GM18507 (cell line): ENCODE measurements at places on chromosomes 1 and 21.

GRCh38 chr1:56819387-56819899 is at the start of gene FYB2:
TSS of gene FYB2 (minus strand) at chr1:56819404. CDS start at chr1:56819290, 114 bp downstream.
- no peak for DNase-seq

- no peak for DNase-seq
These were observed 2.0 kb upstream of the ASCL5 start for GRCh38 chr1:201128962-201129361.

- no peak for DNase-seq
These were observed 17.3 kb upstream of the NMNAT2 start for GRCh38 chr1:183435497-183435896.

DNA sequence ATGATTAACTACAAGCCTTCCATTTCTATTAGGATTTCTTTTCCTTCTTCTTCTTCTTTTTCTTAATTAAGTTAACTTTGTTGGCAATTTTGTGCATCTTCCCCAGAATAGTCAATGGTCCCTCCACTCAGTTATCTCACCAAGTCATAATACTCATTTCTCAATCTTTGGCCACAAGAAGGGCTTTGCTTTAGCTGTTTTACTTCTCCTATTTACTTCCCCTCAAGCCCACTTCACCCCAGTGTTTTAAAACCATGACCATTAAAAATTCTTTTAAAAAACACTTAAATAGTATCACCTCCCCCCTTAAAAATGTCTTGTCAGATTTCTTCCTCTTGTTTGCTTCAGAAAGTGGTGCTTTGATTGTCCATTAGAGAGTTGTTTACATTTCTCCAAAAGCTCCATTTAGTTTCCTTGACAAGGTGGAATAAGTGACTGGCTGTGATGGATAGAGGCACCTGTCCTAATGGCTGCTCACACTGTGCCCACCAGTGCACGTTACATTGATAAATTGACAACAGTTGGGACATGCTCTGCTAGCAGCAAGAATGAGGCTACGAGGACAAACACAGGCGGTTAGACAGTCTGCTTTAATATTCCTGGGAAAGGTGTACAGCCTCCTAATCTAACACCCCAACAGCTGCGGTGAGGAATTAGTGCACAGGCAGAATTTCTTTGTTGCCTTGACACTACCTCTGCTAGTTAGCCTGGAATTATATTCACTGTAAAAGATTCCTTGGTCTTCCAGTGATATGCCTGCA is 354.7 kb downstream of the LMO4 start:
- no peak for DNase-seq

GRCh38 chr1:33296824-33297223 is 24.1 kb downstream of the A3GALT2 start:
- DNase-seq = no peak

DNA sequence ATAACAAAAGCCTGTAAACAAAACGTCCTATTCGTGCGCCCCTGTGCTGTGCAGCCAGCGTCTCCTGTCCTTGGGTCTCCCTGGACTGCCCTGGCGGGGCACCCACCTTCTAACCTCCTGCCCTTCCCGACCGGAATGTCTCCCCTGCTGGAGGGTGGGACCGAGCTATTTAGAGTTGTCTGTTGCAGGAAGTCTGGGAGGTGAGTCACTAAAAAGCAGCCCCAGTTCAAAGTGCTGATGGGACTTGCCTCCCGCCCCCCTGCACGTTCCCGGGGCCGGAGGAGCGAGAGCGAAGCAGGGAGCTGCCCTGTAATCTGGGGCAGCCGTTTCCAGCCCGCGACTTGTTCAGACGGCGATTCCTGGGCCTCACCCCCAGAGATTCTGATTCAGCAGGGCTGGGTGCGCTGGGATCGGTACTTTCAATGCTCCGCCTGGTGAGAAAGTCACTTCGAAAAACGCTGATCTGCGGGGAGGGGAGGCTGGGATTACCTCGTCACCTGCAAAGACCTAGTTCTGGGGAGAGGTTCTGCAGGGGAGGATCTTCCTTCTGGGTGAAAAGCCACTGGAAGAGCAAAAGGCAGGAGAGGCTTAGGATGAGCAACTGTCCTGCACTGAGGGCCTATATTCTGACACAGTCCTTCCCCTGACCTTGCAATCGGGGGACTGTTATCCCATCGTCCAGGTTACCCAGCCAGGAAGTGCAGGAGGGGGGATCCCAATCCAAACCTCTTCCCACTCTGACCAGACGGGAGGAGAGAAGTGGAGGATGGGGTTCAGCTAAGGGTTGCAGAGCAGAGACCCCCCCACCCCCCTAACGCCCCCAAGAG is 1.2 kb upstream of the DHRS3 start:
- no peak for DNase-seq

GRCh38 chr1:94648225-94649007 is 106.9 kb upstream of the F3 start:
- no peak for DNase-seq

GRCh38 chr1:54703471-54703870 is 12.2 kb upstream of the TTC4 start:
- no peak for DNase-seq

DNA sequence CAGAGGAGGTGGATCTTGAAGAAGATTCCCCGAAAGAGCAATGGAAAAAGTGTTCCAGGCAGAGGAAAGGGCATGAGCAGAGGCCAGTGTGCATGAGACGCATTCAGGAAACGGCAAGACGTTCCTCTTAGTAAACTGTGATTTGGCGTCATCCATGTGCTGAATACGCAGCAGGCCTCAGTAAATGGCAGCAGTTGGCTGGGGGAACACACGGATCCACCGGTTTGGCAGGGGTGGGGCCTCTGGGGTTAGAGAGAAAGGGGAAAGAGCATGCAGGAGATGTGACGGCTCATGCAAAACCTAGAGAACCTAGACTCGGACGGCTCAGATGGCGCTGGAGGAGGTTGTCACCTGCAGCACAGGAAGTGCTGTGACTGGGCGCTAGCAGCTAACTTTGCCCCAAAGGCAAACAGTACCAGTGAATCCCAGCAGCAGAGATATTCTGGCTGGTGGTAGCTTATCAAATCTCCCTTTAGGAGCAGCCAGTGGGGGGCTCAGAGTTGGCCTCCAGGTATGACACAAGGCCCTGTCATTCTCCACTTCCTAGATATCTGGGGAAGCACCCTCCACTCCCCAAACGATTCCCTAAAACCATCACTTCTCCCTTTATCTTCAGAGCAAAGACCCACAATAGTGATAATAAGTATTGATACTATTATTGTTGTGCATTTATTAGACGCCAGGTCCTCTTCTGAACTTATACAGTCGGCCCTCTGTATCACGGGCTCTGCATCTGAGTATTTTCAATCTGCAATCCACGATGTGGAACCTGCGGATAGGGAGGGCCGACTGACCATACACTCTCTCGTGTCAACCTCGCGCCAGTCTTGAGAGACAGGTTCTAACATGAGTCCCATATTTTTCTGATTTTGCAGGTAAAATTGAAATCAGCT is 7.6 kb downstream of the LAPTM5 start:
- no peak for DNase-seq

- no peak for DNase-seq
These were observed 337.1 kb downstream of the SIPA1L2 start for GRCh38 chr1:232292818-232293217.

DNA sequence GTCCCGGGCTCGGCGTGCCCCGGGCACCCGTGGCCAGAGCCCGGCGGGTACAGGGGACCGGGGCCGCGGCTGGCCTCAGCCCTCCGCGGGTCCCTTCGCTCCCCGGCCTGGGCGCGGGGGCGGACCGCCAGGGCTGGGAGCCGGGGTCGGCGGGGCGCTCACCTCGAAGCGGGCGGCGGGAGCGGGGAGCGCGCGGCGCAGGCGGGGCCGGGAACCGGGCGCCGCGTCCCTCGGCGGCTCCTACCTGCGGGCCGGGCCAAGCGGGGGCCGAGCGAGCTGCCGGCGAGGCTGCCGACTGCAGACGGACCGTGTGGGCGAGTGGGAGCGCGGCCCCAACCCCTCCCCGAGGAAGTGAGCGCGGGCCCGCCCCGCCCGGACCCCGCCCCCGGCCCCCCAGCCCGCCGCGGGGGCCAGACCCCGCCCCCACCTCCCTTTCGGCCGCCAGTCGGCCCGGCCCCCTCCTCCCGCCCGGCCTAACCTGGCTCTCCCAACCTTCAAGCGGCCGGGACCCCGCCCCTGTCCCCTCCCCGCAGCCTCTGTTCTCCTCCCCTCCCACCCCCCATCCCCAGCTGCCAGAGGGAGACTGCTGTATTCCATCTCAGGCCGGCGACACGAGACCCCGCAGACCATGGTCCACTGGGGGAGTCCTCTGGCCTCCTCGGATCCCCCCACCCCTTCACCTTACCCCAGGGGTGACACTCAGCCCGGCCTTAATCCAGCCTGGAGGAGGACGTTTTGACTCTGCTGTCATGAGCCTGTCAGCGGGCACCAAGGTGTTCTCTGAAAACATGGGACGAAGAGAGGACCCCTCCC is at the start of gene FHL3:
Gene FHL3 (minus strand): TSS at position 320 of the 813 bp plus-strand sequence. CDS start 6,102 bp downstream, outside the sequence.
- DNase-seq = no peak

DNA sequence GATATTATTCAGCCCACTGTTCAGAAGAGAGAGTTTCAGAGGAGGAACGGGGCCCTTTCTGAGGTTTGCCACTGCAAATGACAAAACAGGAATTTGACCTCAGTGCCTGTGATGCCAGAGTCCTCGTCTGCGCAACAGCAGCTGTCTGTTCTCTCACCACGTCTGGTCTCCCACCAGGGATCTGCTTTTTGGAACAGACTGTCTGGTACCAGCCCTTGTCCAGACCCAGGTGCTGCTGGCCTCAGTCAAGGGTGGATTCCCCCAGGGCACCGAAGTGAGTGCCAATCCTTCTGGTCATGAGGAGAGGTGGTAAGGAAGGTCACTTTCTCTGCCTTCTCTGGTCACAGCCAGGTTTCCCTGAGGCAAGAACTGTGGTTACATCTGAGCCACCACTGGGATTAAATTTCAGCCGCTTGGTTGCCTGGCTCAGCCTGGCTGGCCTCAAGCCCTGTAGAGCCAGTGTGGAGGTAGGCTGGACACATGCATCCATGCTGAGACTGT is 2.3 kb upstream of the BCAN start:
- DNase-seq = no peak

DNA sequence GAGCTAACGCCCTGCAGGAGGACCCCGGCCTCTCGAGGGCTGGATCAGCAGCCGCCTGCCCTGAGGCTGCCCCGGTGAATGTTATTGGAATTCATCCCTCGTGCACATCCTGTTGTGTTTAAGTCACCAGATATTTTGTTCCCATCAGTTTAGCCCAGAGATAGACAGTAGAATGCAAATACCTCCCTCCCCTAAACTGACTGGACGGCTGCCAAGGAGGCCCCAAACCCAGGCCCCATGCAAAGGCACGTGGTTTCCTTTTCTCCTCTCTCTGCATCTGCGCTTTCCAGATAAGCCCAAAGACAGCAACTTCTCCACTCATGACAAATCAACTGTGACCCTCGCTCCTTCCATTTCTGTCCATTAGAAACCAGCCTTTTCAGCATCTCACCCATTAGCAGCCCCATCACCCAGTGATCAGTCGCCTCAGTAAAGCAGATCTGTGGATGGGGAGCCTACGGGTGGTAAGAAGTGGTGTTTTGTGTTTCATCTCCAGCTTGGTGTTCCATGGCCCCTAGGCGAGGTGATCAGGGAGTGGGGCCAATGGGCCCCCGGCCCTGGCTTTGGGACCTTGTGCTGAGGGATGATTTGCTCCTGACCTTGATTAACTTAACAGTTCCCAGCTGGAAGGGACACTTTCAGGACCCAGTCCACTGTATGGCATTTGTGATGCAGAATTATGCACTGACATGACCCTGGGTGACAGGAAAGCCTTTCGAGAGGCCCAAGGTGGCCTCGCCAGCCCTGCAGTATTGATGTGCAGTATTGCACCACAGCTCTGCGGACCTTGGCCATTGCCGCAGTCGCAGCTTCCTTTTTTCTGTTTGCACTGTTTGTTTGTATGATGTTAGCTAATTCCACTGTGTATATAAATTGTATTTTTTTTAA is 5.2 kb downstream of the NPPA start:
- no peak for DNase-seq
